Glutamatergic neuron (in vitro differentiated cells): ENCODE measurements at places on chromosomes 6 and 20. TPM values are rescaled to one million over a fixed set of nuclear protein-coding genes. Genes with fewer than 3 reads are reported as not detected.

- H3K27me3 ChIP-seq: peaks cover 2% of the 10 kb centered on the region
- H3K4me3 ChIP-seq: no peak overlapping the region
- no peak overlapping the region for H3K27ac ChIP-seq
- peaks cover 43% of the 10 kb centered on the region for H3K4me1 ChIP-seq
- no peak for DNase-seq
- H3K36me3 ChIP-seq: no peaks in the 10 kb centered on the region
Measured at GRCh38 chr6:16594849-16595248, 166.4 kb downstream of the ATXN1 start.

GRCh38 chr6:149940672-149940982 lies 1.2 kb upstream of the ULBP2 start:
- H3K36me3 ChIP-seq: no peaks in the 10 kb centered on the region
- peaks cover 3% of the 10 kb centered on the region for H3K4me1 ChIP-seq
- peak overlapping the region; percentile 60 for H3K4me3 ChIP-seq
- H3K27me3 ChIP-seq: peaks cover 35% of the 10 kb centered on the region
- no peak for DNase-seq

DNA sequence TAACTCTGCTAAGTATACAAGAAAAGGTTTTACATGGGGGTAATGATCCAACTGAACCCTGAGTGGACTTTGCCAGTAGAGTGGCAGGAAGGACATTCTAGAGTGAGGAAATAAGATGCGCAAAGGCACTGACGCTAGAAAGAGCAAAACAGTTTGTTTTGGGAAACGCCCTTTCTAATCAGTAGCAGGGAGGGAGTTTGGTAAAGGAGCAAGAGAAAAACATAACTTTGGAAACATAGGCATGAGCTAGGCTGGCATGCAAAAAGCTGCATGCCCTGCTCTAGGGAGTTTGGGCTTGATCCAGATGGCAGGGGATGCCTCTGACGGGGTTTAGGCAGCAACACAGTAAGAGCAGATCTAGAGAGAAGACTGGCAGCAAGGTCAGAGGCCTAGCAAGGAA lies 135.2 kb downstream of the DST start:
- H3K36me3 ChIP-seq: no peaks in the 10 kb centered on the region
- peaks cover 3% of the 10 kb centered on the region for H3K4me1 ChIP-seq
- peak overlapping the region; percentile 71 for H3K27ac ChIP-seq
- no peak overlapping the region for H3K4me3 ChIP-seq

DNA sequence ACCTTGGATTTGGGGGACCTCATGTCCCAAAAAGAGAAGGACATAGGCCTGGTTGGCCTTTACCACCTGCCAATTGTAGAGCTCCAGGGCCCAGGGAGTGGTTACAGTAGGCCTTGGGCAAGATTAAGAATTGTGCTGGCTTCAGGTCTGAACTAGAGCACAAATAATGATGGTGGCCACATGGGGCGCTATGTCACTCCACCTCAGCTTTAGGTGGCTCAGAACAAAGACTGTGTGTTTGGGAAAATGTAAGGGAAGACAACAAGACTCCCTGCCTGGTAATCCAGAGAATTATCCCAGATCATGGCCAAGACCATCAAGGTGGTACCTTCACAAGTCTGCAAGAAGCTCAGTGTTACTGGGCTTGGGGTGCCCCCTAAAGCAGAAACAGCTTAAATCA lies 224.9 kb upstream of the OPRM1 start:
- no peak overlapping the region for H3K4me3 ChIP-seq
- H3K27ac ChIP-seq: no peak overlapping the region
- no peaks in the 10 kb centered on the region for H3K27me3 ChIP-seq
- DNase-seq: no peak
- no peaks in the 10 kb centered on the region for H3K36me3 ChIP-seq

The ISM1 gene
- 0.32 TPM for total RNA-seq

The POPDC3 gene
- total RNA-seq: 10.9 TPM

DNA sequence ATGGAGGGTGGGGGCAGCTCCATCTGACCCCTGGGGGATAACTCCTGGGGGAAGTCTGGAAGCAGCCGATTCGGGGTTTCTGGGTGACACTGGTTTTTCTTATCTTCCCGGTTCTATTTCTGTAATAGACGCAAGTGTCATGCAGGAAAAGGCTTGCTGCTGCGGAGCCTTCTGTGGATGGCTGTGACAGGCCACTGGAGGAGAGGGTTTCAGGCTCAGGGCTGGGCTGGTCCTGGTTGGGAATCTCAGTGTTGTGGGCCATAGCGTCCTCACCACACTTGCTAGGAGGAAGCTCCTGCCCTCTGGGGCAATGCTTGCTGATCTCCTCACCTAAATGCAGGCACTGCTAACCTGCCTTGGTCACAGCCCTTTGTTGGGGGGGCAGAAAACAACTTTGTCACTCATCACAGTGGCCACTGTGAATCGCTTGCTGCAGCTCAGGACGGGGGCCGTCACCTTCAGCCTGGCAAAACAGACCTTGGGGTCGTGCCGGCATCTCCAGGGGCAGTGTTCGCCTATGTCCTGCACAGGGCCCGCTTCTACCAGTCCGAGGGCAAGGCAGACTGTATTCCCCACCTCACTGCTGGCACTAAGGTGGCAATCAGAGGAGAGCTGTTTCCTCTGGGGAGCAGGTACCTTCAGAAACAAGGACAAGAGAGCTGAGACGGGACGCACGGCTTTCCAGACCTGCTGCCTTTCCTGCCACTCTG lies 4.4 kb upstream of the TUBB1 start:
- H3K27ac ChIP-seq: no peak overlapping the region
- DNase-seq: peak; percentile 13
- H3K27me3 ChIP-seq: peaks cover 4% of the 10 kb centered on the region
- H3K4me3 ChIP-seq: no peak overlapping the region

The C6orf15 gene
- not detected for total RNA-seq

DNA sequence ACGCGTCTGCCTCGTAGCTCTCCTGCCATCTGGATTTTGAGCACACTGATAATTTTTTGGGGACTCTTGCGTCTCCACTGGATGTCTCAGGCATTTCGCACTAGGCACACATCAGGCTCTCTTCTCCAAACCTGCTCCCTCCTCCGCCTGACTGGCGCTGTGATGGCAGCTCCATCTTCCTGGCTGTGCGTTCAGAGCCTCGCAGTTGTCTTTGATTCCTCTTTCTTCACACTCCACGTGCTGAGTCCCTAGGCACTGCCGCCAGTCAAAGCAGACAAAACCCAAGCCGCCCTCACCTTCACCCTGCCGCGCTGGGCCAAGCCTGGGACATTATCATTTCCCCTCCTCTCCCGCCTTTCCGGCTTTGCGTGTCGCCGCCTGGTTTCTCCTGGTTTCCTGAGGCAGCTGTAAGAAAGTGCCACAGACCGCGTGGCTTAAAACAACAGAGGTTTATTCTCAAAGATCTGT lies 778 bp downstream of the PSMG4 start:
- peak overlapping the region; percentile 98 for H3K4me3 ChIP-seq
- peaks cover 13% of the 10 kb centered on the region for H3K4me1 ChIP-seq
- DNase-seq: peak; percentile 59
- H3K36me3 ChIP-seq: peaks cover 10% of the 10 kb centered on the region
- H3K27ac ChIP-seq: peak overlapping the region; percentile 94
- peaks cover 8% of the 10 kb centered on the region for H3K27me3 ChIP-seq

- DNase-seq: peak; percentile 44
- H3K27ac ChIP-seq: no peak within 1 kb of the TSS
- H3K4me3 ChIP-seq: peak within 1 kb of the TSS; percentile 89
- no peaks in the 10 kb centered on the region for H3K36me3 ChIP-seq
Measured at GRCh38 chr20:54173653-54174456, at the start of gene CYP24A1. Gene CYP24A1, minus strand, starts transcription at chr20:54173986. Its CDS starts 407 bp downstream, at chr20:54173579.

The SLC26A8 gene
- 0.29 TPM for total RNA-seq
